ENCODE measurements at places on chromosomes 13 and 19.

DNA sequence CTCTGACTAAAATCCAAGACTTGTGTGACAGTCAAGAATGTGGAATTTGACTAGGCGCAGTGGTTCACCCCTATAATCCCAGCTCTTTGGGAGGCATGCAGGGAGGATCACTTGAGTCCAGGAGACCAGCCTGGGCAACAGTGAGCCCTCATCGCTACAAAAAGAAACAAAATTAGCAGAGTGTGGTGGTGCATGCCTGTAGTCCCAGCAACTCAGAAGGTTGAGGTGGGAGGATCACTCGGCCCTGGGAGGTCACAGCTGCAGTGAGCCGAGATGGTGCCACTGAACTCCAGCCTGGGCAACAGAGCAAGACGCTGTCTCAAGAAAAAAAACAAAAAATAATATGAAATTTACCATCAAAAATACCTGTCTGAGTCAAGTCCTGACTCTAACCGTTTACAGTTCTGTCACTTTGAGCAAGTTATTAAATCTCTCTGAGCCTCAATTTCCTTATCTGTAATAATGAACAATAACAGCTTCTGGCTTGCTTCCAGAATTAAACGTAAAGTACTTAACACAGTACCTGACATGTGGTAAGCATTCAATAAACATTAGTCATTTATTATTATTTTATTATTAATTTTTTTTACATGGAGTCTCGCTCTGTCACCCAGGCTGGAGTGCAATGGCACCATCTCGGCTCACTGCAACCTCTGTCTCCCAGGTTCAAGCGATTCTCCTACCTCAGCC is 204.6 kb upstream of the TSC22D1 start:
- DNase-seq, result no peak

GRCh38 chr13:35107535-35107934 is 165.5 kb downstream of the NBEA start:
- DNase-seq, result no peak

DNA sequence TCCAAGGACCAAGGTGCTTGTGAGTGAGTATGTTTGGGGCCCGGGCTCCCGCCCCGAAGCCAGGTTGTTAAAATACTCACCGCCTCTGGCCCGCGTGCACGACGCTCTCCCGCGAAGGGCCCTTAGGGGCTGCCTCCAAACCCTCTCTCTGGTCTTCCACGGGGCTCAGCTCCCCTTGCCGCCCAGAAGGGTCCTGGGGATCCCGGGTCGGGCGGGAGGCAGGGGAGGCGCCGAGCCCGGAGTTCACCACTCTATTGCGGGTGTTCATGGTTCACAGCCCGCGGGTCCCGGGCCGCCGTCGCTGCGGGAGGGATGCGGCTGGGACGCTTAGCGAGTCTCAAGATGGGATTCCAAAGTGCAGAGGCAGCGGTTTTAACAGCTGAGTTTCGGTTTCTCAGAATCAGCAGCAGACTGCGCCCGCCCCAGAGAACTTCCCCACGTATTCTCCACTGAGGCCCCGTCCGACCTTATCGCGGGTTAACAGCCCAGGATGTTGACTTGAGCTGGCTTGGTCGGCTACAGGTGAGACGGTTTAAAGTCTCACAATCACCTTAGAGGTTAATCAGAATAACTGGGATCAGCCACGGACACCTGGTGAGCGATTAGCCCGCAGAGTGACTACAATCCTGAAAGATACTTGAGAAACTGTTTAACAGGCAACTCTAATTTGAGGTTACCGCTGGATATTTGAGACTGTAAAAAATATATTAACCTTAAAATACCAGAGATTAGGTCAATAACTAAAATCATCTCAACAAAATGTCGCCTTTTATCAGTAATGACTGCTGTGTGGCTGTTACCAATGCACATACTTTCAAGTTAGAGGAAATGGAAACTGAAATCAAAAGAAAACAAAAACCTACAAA is at the start of gene EPSTI1:
Gene EPSTI1, minus strand, starts transcription at position 344 of the 866 bp plus-strand sequence. Its CDS starts 76 bp downstream, at position 268.
- DNase-seq, result peak; percentile 70

GRCh38 chr13:86324191-86324590 is 525.0 kb upstream of the SLITRK6 start:
- DNase-seq, result no peak

DNA sequence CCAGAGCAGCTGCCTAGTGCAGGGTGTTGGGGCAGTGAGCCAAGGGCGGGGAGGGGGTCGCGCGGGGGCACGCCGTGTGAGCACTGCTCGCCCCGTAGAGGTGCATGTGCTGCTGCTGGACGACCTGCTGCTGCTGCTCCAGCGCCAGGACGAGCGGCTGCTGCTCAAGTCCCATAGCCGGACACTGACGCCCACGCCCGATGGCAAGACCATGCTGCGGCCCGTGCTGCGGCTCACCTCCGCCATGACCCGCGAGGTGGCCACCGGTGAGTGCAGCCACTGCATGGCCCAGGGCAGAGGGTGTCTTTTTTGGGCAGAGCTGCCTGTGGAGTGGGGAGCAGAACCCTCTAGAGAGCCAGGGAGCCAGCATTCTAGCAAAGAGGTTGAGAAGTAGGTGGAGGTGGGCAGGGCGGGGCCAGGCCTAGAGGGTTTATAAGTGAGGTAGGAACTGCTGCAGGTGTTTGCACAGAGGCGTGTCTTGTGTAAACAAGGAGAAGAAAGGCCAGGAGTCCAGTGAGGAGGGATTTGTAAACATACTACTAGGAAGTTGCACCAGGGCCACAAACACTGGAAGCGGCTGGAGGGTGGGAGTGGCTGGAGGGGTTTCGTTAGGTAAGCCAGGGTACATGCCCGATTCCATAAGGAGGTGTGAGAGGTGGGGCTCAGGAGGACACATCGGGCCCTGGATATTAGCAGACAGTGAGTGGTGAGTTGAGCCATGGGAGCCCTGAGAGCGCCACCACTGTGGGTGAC is 21.3 kb downstream of the ARHGEF1 start:
- DNase-seq, result no peak

DNA sequence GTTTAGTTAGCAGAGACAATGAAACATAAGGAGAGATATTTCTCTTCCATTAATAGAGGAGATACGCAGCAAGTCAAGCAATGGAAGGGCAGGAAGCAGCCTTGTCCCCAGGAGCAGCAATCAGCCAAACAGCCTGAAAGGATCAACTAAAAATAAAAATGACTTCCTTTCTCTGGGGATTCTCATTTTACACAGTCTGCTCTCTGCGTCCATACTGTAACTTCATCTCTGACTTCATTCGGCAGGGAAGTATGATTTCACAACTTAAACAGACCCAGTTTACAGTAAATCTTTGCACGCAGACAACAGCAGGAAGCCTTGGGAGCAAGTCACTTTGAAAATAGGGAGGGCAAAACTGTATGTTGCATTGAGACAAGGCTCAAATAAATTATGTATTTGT is 826.7 kb downstream of the DIAPH3 start:
- no peak for DNase-seq

DNA sequence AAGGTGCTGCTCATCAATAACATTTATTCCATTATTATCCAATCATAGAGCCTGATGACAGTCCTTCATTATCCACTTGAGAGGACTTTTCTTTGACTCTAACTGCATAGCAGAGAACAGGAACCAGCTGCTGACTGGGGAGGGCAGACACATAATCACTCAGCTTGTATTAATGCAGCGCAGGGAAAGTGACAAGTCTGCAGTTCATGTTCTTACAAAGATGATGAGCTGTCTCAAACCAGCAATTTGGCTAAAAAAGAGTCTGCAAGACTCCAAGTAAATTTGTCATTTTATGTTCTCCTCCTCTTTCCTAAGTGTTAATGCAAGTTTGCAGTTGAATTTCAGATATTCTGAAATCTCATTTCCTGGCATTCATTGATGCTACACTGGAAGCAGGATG is 40.0 kb upstream of the CBY2 start:
- DNase-seq, result no peak

- DNase-seq, result peak; percentile 42
Observed at GRCh38 chr13:72920097-72920496, 138.2 kb downstream of the PIBF1 start.

GRCh38 chr19:48218997-48219396 is 36.7 kb downstream of the CARD8 start:
- no peak for DNase-seq

DNA sequence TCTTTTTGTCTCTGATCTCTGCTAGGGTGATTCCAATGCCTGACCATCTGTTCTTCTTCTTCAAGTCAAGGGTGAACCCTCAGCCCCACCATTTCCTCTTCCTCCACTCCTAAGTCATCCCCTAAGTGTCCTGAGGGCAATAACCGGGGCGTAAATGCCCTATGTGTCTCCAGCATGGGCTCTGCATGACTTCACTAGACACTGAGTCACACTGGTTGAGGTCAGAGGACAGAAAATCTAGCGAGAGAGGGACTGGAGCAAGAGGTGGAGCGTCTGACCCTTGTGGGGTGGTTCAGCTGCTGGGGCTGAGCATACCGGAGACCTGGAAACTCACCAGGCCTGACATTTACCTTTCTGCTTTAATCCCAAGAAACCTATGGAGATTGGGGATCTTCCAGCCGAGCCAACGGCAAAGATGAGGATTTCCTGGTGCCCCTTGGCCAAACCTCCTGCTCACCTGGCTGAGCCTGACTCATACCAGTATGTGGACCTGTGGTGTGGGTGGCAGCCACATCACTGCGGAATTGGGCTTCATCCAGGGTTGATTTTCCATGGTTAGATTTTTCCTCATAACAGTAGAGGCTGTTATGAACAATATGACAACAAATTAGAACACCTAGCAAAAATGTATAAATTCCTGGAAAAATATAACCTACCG is 26.9 kb downstream of the SCGB2B2 start:
- no peak for DNase-seq

- no peak for DNase-seq
Observed at GRCh38 chr19:27966390-27966816, 1246.5 kb downstream of the UQCRFS1 start.

DNA sequence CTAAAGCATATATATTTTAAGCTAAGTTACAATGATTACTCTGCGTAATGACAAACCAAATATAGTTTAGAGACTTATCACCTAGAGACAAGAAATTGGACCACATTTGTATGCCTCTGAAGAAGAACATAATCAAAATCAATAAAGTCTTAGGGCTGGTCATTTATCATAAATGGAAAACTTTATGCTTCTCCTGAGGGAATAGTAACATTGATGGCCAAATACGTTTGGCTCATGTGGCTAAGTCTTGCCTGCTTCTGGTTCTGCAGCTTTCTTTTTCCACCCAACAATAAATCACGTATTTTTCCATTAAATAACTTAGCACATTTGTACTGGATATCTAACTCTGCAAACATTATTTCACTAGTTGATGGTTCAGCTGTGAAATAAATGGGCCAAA is 458.4 kb downstream of the SLITRK1 start:
- no peak for DNase-seq

GRCh38 chr19:1811942-1812425 is at the start of gene ATP8B3:
Gene ATP8B3 (minus strand): TSS chr19:1812276. CDS start chr19:1811736, 540 bp downstream.
- DNase-seq, result no peak

DNA sequence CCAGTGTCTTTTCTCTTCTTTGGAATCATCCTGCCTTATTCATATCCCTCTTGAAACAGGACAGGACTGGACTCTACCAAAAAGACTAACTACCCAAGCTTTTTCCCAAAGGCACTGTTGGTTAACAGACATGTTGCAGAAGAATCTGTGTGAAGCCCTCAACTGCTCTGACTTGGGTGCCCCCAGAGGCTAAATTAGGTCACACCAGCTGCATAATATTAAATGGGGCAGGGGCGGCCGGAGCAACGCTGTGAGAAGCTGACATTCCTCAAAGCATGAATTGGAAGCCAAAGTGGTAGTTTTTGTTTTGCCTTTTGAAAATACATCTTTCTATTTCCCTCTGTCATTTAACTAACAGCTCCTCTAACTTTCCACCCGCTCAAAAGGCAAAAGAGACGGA is 185.9 kb downstream of the LHFPL6 start:
- no peak for DNase-seq

- peak; percentile 68 for DNase-seq
Observed at GRCh38 chr19:28427376-28428083, 785.4 kb downstream of the UQCRFS1 start.

GRCh38 chr19:3682741-3683404 is 17.4 kb downstream of the PIP5K1C start:
- no peak for DNase-seq

- peak; percentile 89 for DNase-seq
Observed at GRCh38 chr13:98216135-98216565, 39.1 kb upstream of the RNF113B start.

DNA sequence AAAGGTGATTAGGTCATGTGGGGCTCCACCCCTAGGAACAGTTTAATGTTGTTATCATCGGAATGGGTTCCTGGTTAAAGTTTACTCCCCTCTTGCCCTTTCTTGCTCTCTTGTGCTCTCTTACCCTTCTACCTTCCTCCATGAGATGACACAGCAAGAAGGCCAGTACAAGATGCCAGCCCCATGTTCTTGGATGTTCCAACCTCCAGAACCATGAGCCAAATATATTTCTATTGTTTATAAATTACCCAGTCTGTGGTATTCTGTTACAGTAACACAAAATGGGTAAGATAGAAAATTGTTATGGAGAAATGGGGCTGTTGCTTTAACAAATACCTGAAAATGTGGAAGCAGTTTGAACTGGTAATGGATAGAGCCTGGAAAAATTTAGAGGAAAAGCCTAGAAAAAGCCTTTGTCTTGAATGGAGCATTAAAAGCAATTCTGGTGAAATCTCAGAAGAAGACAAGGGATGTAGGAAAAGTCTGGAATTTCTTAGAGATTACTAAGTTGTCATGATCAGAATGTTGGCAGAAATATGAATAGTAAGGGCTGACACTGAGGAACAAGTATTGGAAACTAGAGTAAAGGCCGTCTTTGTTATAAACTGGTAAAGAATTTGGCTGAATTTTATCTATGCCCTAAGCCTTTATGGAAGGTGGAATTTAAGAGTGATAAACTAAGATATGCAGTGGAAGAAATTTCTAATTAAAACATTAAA is 53.5 kb upstream of the TSC22D1 start:
- peak; percentile 68 for DNase-seq

DNA sequence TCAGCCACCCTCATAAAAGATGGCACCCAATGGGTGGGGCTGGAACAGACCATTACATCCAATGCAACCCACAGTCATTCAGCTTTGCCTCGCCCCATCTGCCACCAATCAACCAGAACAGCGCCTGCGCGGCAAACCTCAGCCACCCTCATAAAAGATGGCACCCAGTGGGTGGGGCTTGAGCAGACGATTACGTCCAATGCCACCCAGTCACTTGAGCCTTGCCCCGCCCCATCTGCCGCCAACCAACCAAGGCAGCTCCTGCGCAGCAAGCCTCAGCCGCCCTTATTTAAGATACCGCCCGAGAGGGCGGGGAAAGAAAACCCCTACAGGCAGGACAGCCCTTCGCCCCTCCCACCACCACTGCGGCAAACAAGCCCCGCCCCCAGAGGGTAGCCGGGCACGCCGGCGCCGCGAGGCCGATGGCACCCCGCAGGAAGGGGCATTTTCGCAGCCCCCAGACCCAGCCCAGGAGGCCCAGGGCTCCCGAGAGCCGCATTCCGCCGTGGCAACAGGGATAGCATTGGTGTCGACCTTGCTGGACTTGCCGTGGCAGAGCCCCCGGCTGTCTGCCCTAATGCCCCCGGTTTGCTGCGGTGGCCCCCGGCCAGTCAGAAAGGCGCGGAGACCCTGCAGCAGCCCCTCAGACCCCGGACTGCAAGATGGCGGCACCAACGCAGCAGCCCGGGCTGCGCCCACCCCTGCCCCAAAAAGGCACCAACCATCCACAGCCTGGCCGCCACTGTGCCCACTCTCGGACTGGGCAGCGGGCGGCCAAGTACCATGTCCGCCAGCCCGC is 675 bp downstream of the PEG3 start:
- DNase-seq, result no peak

GRCh38 chr13:38743466-38743865 is 56.6 kb downstream of the FREM2 start:
- no peak for DNase-seq
